Stomach (tissue), 19 donors: ENCODE measurements at places on chromosomes 5 and 9. TPM values are rescaled to one million over a fixed set of nuclear protein-coding genes. Genes with fewer than 3 reads are reported as not detected.

The NUTM2F gene
- total RNA-seq: not detected

The SLC28A3 gene
- 1.8 TPM for total RNA-seq

The IFNB1 gene
- total RNA-seq: not detected

The MIGA2 gene
- 175 TPM for total RNA-seq
